ENCODE measurements at places on chromosomes 2 and 18.

- DNase-seq: no peak
These were observed 88.2 kb downstream of the MTCL1 start for GRCh38 chr18:8793445-8794155.

DNA sequence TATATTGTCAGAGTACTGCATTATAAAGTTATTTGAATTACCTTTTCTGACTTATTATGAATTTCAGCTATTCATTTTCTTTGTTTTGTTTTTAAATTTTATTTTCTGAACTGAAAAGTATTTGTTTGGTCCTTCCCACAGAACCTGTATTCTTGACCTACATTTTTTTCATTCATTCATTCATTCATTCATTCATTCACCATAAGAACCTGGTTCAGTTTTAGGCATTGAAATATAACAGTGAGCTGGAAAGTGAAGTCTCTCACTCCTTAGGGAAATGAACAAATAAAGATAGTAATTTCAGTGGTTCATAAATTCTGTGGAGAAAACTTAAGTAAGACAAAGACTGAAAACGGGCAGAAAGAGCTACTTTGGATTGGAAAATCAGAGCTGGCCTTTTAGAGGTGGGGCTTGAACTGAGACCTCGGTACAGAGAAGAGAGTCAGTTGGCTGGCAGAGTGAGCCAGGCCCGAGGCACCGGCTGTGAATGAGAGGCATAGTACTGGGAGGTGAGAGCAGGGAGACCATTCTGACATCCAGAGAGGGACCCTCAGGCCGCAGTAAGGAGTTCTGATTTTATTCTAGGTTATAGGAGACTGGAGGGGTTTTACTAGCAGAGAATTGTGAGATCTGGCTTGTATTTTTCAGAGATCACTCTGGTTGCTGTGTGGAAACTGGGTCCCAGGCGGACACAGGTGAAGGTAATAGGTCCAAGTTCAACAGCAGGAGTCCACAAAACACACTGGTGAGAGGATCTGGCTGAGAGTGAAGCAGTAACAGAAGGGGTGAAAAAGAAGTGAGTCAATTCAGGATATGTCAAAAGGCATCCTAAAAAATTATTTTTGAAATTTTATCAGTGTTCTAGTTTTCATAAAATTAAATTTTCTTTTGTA lies 75.8 kb upstream of the FN1 start:
- no peak for DNase-seq

- no peak for DNase-seq
These were observed 79.1 kb upstream of the CYP1B1 start for GRCh38 chr2:38155015-38155414.

DNA sequence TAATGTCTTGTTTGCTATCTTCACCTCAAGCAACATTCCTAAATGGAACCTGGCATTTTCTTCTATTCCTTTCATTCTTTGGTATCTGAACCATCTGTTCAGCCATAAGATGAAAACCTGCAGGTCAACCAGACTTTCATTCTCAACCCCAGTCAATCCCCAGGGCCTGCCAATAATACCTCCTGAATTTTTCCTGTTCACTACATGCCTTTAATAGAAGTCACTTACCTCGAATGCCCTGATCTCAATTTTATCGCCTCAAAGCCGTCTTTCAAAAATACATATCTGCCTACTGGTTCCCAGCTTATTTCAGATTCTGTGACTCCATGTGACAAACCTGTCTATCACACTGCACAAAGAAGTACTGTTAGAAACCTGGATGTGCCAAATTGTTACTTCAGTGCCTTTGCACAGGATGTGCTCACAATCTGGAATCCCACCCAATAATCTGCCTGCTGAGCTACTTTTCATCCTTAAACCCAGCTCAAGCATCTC lies 22.6 kb downstream of the ST3GAL5 start:
- DNase-seq: no peak

DNA sequence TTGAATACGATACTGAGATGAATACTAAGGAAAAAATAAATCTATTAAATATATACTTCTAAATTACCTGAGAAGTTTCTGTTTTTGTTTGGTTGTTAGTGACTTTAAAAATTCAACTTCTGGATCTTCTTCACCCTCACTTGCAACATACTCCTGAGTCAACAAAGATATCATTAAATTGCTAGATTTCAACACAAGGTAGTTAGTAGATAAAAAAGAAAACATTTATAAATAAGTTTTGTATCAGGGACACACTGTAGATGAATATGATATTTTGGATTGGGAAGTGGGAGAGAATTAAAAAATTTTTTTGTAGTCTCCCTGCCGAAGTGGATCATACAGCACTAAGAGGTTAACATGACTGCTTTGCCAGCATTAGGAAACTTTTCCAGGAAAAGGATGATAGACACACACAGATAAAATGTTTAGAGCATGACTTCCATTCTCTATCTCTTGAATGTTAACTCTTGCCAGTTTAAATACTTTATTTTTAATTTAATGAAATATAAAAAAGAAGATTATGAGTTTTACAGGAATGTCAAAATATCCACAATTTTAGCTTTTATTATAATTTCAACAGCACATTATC lies 15.9 kb downstream of the SP9 start:
- DNase-seq: no peak

Measured in spinal cord (tissue), 10 donors.